ENCODE measurements at places on chromosomes 12 and 14.
A peak's percentile ranks its signal among the peaks of the same experiment; 100 is the strongest.

DNA sequence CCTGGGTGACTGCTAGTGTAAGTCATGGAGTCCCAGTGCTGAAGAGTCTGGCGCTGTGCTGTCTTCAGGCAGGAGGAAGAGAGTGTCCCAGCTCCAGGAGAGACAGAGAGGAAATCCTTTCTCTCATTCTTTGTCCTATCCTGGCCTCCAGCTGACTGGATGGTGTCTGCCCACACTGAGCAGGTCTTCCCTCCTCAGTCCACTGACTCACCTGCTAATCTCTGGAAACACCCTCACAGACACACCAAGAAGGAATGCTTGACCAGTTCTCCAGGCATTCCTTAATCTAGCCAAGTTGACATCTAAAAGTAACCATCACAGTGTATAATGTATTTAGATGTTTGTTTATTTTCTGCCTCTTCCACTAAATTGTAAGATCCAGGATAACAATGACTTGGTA, 53.9 kb downstream of the EMP1 start:
- no peak for DNase-seq

GRCh38 chr14:67268426-67269150, 27.4 kb downstream of the PALS1 start:
- DNase-seq: no peak

GRCh38 chr12:3999904-4000303, 126.7 kb upstream of the PARP11 start:
- DNase-seq: no peak

- peak; percentile 16 for DNase-seq
Observed at GRCh38 chr12:127162902-127163301, 1104.1 kb upstream of the TMEM132C start.

DNA sequence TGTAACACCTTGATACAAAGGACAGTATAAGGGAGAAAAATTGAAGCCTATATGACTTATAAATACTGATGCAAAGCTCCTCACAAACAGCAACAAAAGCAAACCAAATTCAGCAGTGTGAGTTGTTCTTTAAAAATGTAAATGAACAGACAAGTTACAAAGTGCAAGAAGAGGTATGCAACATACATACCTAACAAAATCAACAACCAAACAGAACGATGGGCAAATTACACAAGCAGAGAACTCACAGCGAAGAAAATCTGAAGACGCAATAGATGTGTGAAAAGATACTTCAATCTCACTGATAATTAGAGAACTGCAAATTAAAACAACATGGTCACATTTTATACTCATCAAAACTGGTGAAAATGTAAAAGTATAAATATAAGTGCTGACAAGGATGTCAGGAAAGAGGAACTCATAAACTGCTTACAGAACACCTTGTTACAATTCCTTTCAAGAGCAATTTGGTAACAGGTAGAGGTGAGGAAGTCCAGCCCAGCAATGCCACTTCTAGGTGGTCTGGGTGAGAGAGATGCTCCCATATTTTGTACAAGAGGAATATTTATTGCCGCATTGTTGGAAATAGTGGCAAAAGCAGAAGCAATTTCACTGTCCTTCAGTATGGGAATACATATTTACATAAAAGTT, 47.3 kb downstream of the CORO1C start:
- DNase-seq: no peak

DNA sequence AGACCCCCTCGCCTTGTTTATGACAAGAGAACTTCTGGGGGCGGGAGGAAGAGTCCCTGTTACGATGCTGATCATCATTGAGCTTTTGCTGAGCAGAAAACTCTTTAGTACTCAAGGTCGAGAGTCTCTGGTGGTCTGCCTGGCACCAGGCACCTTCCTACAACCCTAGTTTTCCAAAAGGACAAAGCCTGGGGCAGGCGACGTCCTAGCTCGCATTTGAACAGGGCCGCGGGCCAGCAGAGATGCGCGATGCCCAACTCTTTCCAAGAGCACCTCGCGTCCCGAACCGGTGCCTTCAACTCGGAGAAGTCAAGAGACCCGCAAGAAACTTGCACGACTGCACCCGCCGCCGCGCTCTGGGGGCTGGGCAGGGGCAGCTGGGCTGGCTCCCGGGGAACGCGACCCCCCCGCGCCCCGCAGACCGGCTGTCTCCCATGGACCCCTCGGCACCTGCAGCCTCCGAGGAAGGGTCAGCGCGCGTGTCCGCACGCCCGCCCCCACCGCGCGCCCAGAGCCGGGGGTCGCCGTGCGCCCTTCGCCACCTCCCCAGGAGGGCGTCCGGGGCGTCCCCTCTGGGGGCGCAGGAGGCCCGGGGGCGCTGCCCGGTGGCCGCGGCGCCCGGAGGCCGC, 377 bp upstream of the BCL7A start:
- no peak for DNase-seq

- no peak for DNase-seq
Observed at GRCh38 chr12:47156167-47156736, 76.5 kb upstream of the AMIGO2 start.

GRCh38 chr12:114976372-114976771, 292.4 kb upstream of the TBX3 start:
- DNase-seq: no peak

DNA sequence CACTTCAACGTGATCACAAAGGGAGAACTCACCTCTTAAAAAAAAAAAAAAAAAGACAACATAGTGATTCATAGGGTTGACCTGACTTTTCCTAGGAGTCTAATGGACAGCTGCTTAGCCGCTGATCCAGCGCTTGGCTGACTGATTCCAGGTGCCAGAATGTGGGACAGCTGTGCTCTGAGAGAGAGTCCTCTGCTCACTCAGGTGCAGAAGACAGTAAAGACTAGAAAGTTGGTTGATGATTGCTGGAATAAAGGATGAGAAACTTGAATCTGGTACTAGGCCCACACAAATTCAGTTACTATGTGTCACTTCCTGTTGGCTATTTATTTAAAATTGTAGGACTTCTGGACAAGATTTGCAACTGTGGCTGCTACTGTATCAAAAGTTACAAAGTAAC, 229.4 kb downstream of the CHST11 start:
- DNase-seq: no peak

GRCh38 chr12:98127336-98127679, 388.1 kb upstream of the TMPO start:
- DNase-seq: no peak

All from T-helper 9 cell (primary cell).